ENCODE measurements at places on chromosomes 4 and X.

- DNase-seq: no peak
These were observed 100.5 kb downstream of the AASDH start for GRCh38 chr4:56286763-56287162.

DNA sequence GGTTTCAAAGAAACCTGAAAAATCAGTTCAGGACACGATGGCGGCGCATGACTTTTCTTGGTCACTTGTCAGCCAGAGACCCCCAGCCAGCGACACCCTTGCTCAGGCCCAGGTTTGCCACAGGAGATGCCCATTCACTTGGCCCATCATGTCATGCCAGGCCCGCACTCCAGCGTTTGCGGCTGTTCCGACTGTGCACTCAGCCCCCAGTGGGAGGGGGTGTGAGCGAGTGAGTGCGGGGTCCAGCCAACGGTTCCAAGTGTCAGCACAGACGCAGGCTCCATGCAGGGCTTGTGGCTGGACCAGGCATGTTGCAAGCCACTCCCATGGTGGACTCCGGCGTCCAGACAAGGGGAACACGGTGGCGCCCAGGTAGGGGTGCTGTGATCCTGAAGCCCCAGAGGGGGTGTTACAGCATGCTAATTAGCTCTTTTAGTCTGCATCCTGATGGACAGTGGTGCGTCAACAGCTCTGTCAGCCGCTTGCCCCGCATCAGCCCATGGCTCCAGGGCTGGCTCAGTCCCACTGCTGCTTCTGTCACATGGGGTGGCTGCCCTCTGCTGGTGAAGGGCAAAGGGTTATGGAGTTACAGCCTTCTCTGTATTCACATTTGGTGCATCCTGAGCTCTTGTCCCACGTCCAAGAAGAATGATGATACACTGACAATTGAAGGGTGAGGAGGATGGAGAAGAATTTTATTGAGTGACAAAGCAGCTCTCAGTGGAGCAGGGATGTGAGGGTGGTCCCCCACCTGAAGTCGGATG lies 3.7 kb upstream of the MAEA start:
- no peak for DNase-seq

DNA sequence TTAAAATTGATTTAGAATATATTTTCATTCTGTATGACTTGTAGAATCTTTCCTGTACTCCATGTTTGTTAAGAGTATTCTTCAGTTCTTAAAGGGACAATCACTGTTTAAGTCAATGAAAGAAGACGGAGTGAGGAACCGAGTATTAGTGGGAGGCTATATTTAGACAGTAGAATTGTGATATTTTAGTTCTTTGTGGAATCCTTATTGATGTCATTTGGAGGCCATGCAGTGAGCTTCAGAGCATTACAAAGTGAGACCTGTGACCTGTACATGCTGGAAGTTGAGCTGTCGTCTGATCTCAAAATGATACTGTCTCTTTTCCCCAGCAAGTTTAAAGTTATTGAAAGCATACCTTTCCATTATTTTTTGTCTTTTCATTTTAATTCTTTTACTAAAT lies 394.7 kb downstream of the GALNTL6 start:
- no peak for DNase-seq

DNA sequence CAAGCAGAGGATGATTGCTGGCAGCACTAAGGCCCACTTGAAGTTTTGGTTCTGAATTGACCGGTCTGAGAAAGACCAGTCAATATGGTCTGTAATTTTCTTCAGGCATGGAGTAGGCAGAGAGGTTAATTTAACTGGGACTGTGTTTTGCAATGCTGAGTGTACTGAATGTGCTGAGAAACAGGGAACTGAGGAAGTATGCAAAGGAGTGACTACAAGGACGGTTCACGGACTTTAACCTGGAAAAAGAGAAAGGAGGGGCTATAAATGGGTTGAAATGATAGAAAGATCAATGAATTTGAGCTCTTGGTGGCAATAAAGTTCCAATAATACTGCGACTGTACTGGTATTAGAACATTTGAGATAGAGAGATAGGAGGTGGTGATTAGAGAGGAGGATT lies 84.5 kb downstream of the MAGEB17 start:
- DNase-seq: no peak

DNA sequence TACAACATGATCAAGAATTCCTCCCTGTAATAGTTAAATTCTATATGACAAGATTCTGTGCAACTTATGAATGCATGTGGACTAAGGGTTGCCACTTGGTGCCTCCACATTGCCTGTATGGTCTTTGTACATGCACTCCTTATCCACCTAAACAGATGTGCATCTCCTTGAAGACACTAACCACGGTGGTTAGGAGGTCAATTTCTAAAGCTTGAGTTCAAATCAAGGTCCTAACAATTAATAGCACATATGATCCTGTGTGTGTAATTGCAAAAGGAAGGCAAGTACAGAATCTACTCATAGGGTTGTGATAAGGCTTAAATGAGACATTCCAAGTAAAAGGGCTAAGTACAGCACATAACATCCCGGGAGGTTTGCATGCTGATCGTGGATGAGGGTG lies 1.5 kb upstream of the IL21 start:
- no peak for DNase-seq

DNA sequence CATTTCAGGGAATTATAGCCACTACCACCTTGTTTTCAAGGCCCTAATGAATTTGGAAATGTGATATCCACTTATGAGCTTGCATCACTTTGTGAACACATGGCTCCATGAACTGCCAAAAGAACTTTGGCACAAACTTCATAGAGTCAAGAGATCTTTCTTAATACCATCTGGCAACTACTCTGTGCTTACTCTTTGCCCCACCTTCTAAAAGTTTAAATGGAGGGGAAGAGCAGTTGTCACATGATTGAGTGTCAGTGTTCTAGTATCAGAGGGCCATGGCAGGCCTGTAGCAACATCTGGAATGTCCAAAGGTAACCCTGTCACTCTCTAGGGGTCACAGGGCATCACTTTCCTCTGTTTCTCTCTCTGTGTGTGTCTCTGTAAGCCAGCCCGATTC lies 2.6 kb upstream of the ADH1B start:
- no peak for DNase-seq

- no peak for DNase-seq
These were observed 173.5 kb downstream of the DCLK2 start for GRCh38 chr4:150251752-150252190.

GRCh38 chrX:867966-868647 lies 237.5 kb downstream of the SHOX start:
- no peak for DNase-seq

- no peak for DNase-seq
These were observed 39.6 kb downstream of the BEND4 start for GRCh38 chr4:42112846-42113245.

DNA sequence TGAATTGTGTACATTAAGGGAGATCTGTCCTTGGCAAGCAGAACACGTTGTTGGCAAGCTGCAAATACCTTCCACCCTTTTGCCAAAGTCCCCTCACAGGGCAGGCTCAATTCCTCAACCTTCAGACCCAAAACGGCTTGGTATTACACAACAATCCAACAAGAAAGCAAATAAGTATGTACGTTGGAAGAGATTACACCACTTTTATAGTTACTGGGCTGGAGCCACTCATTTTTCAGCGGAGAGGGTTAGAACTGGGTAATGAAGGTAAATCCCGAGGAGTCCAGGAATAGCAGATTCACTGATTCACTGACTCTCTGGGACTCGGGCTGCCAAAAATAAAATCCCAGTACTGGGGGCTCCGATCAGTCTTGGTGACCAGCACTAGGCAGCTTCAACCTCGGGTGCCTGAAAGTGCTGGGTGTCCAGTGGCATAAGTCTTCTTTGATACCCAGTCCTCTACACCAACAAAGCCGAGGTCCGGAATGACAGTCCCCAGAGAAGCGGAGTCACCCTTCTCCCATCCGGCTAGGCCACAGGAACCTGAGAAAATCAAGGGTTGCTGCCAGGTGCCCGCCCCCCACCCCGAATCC lies 587 bp downstream of the TIMM8A start:
- no peak for DNase-seq

GRCh38 chr4:156472624-156473023 lies 499.0 kb downstream of the PDGFC start:
- DNase-seq: no peak

DNA sequence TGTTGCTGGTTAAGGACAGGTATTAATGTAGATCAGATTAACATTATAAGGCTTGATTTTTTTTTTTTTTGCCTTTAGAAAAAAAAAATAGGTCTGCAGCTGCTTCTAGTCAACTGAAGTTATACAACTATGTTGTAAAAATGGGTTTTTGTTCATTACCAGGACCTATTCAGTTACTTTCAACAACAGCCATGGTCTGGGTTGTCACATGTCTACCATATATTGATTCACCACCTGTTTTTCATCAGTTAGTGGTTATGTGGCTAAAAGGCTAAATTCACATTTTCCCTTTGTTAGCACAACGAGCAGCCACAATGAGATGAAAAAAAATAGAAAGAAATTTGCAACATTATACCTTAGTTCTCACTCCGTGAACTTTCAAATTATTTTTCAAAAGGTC lies 45.5 kb downstream of the GLRB start:
- DNase-seq: no peak

GRCh38 chr4:178037459-178038214 lies 595.4 kb upstream of the AGA start:
- no peak for DNase-seq

DNA sequence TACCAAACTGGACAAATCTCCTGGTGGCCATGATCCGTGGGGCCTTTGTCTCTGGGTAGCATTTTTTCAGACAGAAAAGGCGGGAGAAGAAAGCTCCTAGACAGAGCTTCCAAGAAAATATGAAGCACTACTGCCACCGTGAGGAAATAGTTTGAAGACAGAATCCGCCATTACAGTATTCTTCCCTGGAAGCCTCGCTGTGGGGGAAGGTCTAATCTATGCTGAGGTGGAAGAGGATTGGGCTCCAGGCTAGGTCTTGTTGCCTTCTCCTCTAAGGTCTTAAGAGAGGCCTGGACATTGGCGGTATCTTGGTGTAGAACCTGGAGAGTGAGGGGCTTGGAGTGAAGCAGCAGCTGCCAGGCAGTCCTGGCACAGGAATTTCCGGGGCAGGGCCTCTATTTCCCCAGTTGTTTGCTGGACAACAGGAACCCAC lies 218.9 kb downstream of the OR13H1 start:
- no peak for DNase-seq

GRCh38 chr4:113398441-113399143 lies 349.1 kb downstream of the ANK2 start:
- DNase-seq: no peak

- DNase-seq: no peak
These were observed 34.4 kb downstream of the NEXMIF start for GRCh38 chrX:74890676-74891430.

- DNase-seq: no peak
These were observed 16.6 kb downstream of the DCUN1D4 start for GRCh38 chr4:51859476-51860031.

DNA sequence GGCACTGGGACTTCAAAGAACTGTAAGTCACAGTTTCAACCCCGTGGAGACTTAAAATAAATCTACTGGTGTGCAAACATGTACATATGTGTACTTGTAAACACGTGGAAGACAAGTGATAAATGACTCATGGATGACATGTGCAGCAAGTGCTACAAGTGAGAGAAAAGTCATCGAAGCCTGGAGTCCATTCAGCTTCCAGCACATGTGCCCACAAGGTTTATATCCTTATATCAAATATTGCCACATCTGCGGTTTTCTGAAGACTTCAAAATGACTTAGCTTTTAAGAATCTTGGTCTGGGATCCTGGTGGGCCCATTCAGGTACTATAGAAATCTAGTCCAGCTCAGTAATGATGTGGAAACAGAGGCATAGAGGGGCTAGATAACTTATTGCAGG lies 33.0 kb upstream of the TTC29 start:
- no peak for DNase-seq

- DNase-seq: no peak
These were observed 428.0 kb downstream of the SPIN4 start for GRCh38 chrX:62923093-62923492.

- no peak for DNase-seq
These were observed 1.2 kb upstream of the AMER1 start for GRCh38 chrX:64206556-64207162.

- DNase-seq: no peak
These were observed 45.6 kb downstream of the SMC1A start for GRCh38 chrX:53376888-53377287.

DNA sequence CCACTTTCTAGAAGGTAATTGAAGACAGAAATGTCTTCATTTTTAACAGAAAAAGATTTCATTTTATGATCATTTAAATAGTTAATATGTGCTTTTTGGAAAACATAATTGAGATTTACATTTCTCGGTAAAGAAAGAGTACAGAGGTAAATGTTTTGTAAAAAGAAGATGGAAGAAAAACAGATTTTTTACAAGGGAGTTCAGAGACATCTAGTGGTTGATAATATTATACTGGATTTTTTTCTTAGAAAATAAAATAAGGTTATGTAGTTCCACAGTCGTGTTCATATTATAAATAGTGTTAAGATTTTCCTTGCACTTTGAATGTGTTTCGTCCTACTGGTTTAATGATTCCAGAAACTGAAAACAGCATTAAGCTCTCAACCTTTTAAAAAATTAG lies 60.6 kb downstream of the SMARCA1 start:
- no peak for DNase-seq

GRCh38 chr4:34412911-34413310 lies 1831.4 kb downstream of the ARAP2 start:
- no peak for DNase-seq

DNA sequence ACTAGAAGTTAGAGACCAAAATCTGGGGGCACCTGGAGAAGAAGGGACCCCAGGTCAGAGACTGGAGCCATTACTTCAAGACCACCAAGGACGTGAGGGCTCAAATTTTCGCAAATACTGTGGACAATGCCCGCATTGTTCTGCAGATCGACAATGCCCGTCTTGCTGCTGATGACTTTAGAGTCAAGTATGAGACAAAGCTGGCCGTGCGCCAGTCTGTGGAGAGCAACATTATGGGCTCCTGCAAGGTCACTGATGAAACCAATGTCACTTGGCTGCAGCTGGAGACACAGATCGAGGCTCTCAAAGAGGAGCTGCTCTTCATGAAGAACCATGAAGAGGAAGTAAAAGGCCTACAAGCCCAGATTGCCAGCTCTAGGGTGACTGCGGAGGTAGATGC lies 101.2 kb downstream of the NCAPG start:
- DNase-seq: no peak

DNA sequence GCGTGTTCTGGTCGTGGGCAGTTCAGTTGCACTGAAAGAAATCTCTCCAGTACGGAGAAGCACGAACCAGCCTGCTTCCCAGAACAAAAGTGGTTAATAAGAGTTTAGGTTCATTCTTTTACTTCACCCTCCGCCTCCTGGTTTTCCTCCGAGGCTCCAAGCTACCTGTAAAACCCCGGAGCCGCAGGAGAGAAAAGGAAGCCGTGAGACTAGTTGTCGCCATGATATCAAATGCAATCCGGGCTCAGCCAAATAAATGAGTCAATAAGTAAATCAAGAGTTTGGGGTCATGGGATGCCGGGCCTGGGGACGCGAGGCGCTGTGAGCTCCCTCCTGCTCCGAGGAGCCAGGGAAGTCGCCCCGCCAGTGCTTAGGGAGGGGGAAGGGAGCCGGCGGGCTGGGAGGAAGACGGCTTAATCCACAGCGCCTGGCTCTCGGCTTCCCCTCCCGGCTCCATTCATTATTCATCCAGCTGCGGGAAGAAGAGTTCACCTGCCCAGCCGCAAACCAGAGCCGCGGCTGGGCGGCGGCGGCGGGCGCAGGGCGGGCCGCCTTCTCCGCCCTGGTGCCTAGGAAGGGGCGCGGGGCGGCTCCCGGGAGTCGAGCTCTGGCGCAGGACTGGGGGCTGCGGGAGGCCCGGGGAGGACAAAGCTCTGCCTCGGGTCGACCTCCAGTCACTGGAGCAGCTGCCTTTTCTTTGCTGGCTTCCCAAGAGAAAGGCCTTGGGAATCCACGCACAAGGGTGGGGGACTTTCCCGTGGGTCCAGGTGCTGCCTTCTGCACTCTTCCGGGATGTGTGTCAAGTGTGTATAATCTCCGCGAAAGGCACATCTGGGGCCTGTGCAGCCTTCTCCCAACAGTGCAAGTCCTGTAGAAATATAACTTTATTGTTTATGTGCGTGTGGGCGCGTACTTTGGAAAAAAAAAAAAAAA lies 1.7 kb downstream of the FRAS1 start:
- DNase-seq: peak; percentile 8
